Thymus (tissue), 14 donors: ENCODE measurements at places on chromosomes 2 and 18. TPM values are rescaled to one million over a fixed set of nuclear protein-coding genes. Genes with fewer than 3 reads are reported as not detected.

GRCh38 chr2:134228493-134228903 lies 25.4 kb upstream of the MGAT5 start:
- H3K27me3 ChIP-seq = no peaks in the 10 kb centered on the region
- H3K4me1 ChIP-seq = peaks cover 24% of the 10 kb centered on the region
- no peak overlapping the region for H3K27ac ChIP-seq
- no peak overlapping the region for H3K4me3 ChIP-seq
- no peaks in the 10 kb centered on the region for H3K36me3 ChIP-seq
- DNase-seq = no peak

- no peak overlapping the region for H3K27ac ChIP-seq
- H3K4me1 ChIP-seq = no peaks in the 10 kb centered on the region
- no peak overlapping the region for H3K4me3 ChIP-seq
- no peaks in the 10 kb centered on the region for H3K27me3 ChIP-seq
- no peak for DNase-seq
Observed at GRCh38 chr2:120502357-120502756, 156.4 kb downstream of the INHBB start.

GRCh38 chr2:120874888-120875275 lies 139.2 kb downstream of the GLI2 start:
- H3K27ac ChIP-seq = no peak overlapping the region
- H3K27me3 ChIP-seq = peaks cover 9% of the 10 kb centered on the region
- H3K4me1 ChIP-seq = peaks cover 2% of the 10 kb centered on the region
- H3K4me3 ChIP-seq = no peak overlapping the region

Gene ACOXL
- total RNA-seq = 0.38 TPM

- no peaks in the 10 kb centered on the region for H3K36me3 ChIP-seq
- no peaks in the 10 kb centered on the region for H3K4me1 ChIP-seq
- no peak overlapping the region for H3K4me3 ChIP-seq
- no peak overlapping the region for H3K27ac ChIP-seq
- no peak for DNase-seq
- H3K27me3 ChIP-seq = peaks cover 2% of the 10 kb centered on the region
Observed at GRCh38 chr2:170377500-170378207, 199.7 kb downstream of the MYO3B start.

- no peaks in the 10 kb centered on the region for H3K4me1 ChIP-seq
- H3K36me3 ChIP-seq = no peaks in the 10 kb centered on the region
- no peaks in the 10 kb centered on the region for H3K27me3 ChIP-seq
- no peak overlapping the region for H3K27ac ChIP-seq
- no peak for DNase-seq
Observed at GRCh38 chr2:239793086-239793485, 232.1 kb downstream of the NDUFA10 start.

Gene WNT10A
- 1.1 TPM for total RNA-seq

Gene PIGN
- 13.5 TPM for total RNA-seq

Gene CNDP1
- total RNA-seq = 0.09 TPM
